ENCODE measurements at places on chromosomes 4 and X.

- peak; percentile 44 for DNase-seq
Measured at GRCh38 chr4:41994461-41994985, 4.2 kb downstream of the SLC30A9 start.

DNA sequence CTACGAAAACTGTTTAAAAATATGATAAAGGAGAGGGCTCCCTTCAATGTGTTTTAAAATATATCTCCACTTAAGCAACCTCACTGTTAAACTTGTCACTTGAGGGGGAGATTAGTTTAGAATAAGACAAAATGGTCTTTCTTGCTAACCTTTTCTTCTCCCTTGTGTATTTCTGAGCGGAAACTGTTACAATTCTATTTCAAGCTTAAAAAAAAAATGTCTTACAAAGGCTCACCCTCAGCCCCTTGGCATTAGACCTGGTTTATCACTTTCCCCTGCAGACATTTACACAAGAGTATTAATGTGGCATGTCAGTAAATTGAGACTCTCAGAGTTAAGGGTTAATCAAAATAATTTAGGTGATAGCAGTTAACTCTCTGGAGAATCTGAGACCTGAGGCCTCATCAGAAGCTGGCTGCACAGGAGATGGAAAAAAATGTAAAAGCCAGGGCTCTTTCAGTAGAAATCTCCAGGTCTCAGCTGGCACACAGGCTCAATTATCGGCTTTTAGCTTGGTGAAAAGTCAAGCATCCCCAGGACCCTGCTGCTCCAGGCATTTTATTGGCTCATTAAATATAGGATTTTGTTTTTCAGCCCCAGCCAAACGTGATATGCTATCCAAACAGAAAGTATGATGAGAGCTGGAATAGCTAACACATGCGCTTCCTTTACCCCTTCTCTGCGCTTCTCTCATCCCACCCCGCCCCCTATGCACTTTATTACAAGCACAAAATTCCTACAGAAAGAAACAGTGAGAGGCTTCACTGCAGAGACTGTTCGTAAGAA, 130.5 kb downstream of the PPA2 start:
- no peak for DNase-seq

GRCh38 chr4:1602655-1603412, 81.3 kb downstream of the FAM53A start:
- no peak for DNase-seq

DNA sequence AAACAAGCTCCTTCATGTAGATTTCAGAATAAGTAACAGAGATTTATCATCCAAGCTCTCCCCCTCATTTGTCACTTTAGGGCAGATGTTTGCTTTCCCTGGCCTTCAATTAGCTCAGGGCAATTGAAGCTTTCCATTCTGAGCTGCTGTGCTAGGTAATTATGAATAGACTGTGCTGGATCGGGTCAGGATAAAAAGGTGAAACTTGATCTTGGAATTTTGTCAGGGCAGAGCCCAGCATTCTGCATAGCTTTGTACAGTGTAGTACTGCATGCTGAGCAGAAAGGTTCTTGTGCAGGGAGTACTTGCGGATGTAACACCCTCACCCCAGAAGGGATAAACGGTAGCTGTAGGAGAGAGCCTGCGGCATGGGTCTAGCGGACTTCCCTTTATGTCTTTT, 64.0 kb upstream of the CLDN34 start:
- no peak for DNase-seq

- DNase-seq = no peak
Measured at GRCh38 chrX:23841847-23842522, 59.0 kb downstream of the SAT1 start.

DNA sequence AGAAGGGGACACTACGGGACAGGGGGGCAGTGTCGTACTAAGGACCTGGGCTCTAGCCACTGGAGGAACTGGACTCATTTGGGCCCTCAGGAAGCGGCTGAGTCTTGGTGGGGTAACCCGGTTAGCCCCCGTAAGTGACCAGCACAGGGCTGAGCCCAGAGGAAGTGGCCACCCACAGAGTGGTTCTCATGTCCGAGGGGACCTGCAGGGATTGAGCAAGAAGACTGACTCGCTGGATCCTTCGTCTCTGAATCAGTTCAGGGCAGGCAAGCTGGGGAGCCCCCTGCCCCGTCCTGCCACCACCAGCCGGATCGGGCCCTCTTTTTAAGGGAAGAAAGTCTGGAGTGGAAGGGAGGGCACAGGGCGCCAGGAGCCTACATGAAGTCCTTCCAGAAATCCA, 719 bp upstream of the BGN start:
- no peak for DNase-seq

DNA sequence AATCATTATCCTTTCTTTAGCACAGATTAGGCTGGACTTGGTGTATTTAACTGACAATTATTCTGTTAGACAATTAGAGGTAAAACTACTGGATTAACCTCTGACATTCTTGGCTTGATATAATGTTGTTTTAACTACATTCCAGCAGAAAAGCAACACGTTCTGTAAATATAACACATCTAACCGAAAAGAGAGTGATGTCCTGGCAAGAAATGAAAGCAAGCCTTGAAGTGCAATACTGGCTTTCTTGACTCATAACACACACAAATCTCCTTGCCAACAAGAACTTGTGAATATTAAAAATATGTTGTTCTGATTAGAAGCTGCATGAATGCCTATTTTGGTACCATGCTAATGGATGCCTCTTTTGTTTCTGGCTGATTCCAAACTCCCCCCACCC, 76.4 kb downstream of the EFHC2 start:
- no peak for DNase-seq

GRCh38 chrX:116449156-116449555, 12.8 kb downstream of the SLC6A14 start:
- no peak for DNase-seq

GRCh38 chr4:79338148-79338547, 12.3 kb upstream of the NAA11 start:
- DNase-seq = no peak

- peak; percentile 71 for DNase-seq
Measured at GRCh38 chr4:174764105-174764729, 64.8 kb downstream of the GLRA3 start.

DNA sequence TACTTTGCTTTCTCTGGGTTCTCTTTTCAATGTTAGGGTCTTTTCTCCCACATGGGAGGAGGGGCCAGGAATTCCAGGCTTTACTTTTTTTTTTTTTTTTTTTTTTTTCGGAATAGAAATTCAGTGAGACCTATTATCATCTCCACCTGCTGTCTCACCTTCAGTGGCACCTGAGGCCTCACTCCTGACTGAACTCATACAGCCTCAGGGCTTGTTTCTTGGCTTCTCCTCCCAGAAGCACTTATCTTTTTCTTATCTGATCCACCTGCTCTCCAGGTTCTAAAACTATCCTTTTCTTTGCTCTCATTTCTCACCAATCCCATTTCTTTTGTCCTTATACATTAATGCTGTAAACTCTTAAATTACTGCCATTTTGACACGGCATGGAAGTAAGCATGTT, 117.3 kb upstream of the PPP3CA start:
- no peak for DNase-seq
